Myocyte (in vitro differentiated cells): ENCODE measurements at places on chromosomes 6 and 20.

DNA sequence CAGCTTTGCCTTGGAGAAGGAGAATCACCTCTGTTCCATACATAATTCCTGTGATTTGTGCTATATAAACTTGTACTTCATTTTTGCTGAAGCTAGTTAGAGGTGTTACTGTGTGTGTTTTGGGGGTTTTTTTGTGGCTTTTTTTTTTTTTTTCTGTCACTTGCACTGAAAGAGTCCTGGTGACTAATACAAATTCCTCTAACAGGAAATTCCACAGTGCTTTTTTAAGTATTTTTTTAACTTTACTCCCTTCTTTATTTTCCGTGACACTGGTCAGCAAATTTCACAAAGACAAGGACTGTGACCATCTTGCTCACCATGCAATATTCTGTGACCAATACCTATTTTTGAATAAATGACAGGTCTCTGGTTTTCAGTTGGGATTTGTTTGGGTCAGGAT lies 110.5 kb downstream of the ISM1 start:
- DNase-seq, result peak; percentile 22

DNA sequence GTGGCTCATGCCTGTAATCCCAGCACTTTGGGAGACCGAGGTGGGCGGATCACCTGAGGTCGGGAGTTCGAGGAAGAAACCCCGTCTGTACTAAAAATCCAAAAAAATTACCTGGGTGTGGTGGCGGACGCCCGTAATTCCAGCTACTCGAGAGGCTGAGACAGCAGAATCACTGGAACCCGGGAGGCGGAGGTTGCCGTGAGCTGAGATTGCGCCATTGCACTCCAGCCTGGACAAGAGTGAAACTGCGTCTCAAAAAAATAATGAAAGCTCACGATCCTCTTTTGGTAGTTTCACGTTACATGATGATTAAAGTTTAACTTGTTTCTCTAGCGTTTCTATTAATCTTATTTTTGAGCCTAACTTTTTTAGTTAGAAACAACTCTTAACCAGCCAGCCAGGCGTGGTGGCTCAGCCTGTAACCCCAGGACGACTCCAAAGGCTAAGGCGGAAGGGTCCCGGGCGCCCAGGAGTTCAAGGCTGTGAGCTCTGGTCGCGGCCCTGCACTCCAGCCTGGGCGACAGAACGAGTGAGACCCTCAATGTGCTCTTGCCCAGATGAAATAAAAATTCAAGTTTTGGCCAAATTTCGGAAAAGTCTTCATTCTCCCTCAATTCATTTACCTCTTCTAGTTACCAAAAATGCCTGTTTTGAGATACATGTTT lies 1.2 kb upstream of the WRNIP1 start:
- no peak for DNase-seq

DNA sequence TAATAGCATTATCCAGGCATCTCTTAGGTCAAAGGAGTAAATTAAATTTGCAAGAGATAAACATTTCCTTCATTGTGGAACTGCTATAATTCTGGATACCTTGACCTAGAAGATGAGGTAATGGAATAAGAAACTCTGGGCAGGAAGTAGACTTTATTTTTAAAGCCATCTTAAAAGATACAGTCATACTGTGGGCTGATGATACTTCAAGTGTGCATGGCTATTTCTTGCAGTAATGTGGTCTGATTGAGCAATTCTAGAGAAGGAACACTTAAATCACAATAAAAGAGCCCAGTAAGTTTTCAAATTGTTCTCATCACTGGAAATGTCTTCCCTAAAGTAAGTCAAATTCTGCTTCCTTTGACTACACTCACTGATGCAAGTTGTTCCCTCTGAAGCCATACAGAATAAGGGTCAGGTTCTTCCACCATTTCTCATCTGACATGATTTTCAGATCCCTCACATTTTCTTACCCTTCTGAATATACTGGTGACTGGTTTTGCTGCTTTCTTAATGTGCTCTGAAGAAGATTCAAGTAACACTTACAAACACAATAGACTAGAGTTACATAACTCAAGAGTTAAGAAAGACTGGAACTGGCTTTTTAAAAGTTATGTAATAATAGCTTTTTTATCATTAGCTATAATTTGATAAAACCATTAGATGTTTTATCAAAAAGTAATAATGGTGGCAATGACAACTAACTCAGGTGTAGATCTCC lies 62.6 kb upstream of the TMEM244 start:
- no peak for DNase-seq

DNA sequence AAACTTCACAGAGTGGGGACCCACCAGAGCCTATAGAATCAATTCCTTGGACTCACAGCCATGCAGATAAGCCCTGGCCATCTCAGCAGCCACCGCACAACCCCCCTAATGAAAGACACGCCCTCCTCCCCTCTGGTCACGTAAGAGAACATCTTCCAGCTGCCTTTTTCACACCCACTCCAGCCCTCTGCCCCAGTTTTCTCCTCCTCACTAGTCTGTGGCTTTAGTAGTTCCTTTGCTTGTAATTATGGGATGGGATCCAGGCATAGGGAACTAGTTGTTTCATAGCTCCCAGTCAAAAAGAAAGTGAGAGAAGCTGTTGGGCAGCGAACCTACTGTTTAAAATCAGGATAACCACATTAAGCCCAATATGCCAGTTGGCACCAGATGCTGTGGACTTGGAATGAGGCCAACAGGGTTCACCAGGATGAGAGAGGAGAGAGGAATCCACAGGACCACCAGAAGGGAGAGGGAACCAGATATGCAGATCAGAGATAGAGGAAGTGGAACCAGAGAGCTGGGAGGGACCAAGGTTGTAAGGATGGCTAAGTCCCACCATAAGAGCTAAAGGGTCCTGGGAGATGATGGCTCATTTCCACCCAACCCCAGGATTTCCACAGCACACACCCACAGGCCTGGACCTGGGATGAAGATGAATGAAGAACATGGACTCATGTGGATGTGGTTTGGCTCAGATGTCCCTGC lies 9.0 kb upstream of the BTN3A1 start:
- peak; percentile 24 for DNase-seq

GRCh38 chr6:122772724-122773415 lies 6.6 kb upstream of the FABP7 start:
- DNase-seq, result no peak

DNA sequence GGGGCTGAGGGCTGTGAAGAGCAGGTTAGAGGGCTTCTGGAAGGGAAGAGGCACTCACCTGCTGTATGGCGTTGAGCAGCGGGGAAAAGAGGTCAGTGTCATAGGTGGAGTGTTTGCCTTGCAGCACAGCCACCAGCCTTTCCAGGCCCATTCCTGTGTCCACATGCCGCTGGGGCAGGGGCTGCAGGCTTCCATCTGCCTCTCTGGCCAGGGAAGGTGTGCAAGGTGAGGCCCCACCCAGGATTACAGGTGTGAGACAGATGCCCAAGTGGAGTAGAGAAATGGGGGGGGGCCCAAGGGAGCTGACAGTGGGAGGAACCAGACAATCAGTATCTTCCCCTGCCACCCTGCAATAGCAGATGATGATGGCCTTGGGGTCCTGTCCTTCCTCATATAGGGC lies 2.9 kb downstream of the AARS2 start:
- no peak for DNase-seq

- peak; percentile 57 for DNase-seq
These were observed 945 bp downstream of the TENT5A start for GRCh38 chr6:81751388-81752083.

DNA sequence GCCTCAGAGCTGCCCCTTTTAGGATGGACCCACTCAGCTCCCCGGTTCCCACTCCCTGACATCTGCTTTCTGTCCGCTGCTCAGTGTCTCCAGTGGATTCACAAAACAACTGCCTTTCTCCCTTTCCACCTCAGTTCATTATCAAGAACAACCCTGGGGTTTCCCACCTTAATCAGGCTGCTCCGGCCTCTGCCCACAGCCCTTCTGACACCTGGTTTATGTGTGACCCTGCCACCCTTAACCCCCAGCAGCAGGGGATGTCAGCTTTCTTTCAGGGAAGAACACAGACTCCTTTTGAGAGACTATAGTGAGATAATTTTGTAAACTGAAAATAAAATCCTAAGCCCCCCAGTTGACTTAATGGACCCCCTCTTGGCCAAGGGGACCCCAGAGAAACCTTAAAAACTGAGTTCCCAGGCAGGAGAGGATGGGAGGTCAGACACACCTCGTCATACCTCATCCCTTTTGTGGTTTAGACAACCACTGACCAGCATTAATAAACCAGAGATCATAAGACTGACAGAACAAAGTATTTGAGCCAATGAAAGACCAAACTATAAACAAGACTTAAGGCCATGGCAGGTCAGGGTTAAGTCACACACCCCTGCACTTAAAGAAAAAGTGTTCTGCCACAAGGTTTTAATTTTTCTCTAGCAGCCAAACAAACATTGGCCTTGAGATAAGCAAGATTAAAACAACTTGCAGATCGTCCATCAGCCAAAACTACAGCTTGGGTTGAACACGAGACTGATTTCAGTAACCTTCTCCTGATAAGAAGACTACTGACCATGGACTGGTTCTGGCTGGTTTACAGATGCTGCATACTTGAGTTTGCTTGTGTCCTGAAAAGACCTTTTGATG lies 42.4 kb upstream of the DDR1 start:
- DNase-seq, result peak; percentile 69

DNA sequence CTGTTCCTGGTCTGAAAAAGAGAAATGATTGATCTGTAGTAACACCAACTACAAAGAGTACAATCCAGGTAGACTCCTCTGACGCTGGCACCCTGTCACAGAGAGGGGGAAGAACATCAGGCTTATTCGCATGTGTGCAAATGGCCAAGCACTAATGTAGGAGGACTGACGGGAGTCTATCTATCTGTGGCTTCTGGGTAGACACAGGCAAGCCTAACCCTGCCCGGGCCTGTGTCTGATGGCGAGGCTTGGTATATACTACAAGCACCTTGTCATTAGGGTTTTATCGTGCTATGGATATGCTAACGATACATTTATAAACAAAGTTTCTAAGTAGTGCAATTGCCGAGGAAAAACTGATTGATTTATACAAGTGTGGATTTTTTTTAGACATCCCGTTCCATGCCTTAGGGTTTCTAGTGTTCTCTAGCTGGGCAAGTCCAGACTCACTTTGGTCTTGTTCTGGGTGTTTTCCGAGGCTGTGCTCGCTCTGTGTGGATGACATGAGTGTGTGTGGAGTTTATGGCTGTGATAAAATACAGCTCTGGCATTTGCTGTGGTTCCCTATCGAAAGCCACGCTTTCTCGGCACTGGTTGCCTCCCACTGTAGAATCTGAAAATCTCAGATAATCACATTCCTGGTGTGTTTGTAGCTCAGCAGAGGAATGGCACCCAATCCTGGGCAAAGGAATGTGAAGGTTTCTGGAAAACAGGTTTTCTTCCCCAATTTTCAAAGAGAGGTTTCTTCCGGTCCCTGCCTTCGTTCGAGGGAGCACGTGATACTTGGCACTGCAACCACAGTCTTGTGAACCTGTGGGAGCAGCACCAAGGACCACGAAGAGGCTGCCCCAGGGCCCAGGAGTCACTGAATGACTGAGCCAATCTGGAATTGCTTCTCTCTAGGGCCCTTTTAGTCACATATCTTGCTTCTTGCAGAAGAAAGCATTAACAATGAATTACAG lies 67.5 kb upstream of the EDN1 start:
- no peak for DNase-seq

DNA sequence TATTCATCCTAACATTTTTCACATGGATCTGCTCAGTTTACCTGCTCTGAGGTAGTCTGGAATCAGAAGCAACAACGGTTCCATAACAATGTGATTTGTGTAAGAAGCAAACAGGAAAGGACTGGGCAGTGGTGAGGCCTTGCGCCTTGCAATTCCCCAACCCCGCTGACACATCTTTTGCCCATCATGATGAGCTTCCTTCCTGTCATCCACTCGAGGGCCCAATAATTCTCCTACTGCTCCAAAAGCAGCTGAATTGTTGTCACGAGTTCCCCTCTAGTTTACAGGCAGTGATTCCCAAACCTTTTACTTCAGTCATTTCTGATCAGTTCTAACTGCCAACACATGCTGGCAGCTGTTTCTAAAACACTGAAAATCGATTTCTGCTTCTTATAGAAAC lies 22.9 kb downstream of the STX7 start:
- DNase-seq, result no peak

- DNase-seq, result no peak
These were observed 246.1 kb upstream of the AFDN start for GRCh38 chr6:167580619-167580911.

GRCh38 chr6:51536728-51537127 lies 550.7 kb downstream of the PKHD1 start:
- no peak for DNase-seq
